ENCODE measurements at places on chromosomes 16 and 17.

DNA sequence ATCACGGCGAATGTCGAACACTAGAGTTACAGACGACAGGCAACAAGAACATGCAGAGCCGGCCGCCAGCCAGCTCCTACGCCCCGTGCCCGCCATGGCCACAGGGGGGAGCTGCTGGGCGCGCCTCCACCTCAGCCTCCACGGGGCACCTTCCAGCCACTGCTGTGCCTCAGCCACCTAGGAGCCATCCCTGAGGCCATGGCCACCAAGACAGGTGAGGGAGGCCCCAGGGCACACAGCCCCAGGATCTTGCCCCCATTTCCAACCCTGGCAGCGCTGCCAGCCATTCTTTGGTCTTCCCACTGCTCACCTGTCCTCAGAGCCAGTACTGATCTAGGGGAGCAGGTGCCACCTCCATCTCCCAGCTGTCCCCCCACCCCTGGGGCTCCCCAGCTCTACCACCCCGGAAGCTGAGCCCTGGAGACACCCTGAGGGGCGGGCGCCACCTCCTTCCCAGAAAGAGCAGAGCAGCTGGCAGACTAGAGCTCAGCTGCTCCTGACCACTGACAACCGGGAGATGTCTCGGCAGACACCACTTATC is 11.8 kb downstream of the GNPTG start:
- peak; percentile 48 for DNase-seq

DNA sequence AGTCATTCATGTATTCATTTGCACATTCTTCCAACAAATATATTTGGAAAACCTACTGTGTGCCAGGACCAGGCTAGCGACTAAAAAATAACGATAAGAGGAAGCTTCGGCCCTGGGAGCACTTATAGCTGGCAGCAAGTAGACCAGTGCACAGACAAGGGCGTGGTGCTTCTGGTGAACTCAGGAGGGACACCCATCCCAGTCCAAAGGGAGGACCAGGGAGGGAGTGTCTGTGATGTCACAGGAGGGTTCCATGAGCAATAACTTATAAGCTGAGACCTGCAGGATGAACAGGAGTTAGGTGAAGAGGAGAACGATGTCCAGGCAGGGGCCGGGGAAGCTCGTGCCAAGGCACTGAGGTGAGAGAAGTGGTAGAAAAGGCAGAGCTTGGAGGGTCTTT is 17.4 kb upstream of the PHOSPHO1 start:
- DNase-seq: no peak

DNA sequence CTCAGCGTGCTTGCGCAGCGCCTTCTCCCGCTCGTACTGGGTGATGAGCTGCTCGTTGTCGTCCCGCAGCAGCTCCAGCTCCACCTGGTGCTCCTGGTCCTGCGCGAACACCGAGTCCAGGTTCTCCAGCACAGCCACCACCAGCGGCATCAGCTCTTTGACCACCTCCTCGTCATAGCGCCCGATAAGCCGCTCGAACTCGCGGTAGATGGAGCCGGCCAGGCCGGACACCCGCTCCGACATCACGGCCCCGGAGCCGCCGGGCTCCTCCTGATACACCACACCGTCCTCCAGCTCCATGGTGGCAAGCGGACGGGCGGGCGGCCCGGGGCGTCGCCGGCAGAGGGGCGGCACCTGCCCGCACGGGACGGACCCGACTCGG is 320 bp downstream of the SPAG9 start:
- no peak for DNase-seq

GRCh38 chr16:19008245-19009169 is 24.8 kb downstream of the TMC7 start:
- DNase-seq: no peak

- DNase-seq: no peak
Observed at GRCh38 chr16:31535737-31536136, 8.0 kb downstream of the AHSP start.

DNA sequence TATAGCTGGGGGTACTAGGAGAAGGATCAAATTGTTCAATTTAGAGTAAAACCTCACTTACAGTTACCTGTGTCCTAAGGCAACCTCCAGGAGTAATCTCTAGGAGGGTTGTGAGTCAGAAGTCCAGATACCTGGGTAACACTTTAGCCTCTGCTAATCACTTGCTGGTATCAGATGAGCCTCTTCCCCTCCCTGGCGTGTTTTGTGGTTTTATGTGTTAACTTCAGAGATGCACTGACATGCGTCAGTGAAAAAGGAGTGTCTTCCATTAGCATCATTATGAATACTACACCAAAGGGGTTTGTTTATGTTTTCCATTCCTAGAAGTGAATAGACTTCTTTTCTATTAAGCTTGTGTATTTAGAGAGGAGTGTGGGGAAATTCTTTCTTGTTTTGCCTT is 208.2 kb downstream of the FTO start:
- no peak for DNase-seq

DNA sequence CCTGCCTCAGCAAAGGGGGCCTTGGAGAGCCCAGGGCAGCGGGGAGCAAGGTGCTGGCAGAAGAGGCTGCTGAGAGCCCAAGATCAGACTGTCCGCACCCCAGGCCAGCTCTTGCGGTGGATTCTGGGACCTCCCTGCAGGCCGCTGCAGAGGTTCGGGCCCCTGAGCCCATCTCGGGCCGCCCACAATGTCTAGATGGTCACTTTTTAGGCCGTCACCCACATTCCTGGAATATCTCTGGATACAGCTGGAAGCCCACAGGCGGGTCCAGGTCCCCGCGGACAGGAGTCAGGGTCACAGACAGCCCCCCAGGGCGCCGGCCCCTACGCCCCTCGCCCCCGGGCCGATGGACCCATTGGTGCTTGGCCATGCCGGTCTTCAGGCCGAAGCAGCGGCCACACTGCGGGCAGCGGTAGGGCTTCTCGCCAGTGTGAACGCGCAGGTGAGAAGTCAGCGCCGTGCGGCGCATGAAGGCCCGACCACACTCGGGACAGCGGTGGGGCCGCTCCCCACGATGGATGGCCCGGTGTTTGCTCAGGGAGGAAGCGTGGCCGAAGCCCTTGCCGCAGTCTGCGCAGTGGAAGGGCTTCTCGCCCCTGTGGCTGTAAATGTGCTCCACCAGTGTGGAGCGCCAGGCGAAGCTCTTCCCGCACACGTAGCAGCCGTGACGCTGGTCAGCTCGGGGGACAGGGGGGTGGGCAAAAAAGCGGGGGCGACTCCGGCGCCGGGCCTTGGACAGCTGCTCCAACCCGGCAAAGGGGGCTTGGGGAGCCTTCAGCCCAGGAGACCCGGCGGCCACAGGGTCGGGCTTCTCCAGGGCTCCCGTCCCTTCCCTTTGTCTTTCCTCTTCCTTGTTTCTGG is 2.1 kb downstream of the ZNF747 start:
- no peak for DNase-seq

DNA sequence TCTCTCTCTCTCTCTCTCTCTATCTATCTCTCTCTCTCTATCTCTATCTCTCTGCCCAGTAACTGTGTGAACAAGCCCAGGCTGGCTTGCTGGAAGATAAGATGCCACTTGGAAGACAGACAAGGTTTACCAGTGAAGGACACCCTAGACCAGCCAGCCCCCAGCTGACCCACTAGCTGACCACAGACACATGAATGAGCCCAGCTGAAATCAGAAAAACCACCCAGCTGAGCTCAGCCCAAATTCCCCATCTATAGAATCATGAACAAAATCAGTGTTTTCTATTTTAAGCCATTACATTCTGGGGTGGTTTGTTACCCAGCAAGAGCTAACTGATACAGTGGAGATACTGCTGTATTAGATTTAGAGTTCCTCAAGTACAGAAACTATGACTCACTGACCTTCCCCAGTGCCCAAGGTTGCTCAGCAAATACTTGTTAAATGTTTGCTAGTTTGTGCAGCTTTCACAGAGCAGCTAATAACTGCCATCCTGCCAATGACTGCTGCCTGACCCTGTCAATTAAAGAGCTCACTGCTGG is 18.0 kb downstream of the EMP2 start:
- no peak for DNase-seq

- no peak for DNase-seq
Observed at GRCh38 chr16:86100205-86101136, 201.5 kb downstream of the IRF8 start.

- DNase-seq: no peak
Observed at GRCh38 chr16:88131966-88132365, 180.7 kb downstream of the BANP start.

- no peak for DNase-seq
Observed at GRCh38 chr17:61124562-61124961, 275.1 kb upstream of the TBX2 start.

DNA sequence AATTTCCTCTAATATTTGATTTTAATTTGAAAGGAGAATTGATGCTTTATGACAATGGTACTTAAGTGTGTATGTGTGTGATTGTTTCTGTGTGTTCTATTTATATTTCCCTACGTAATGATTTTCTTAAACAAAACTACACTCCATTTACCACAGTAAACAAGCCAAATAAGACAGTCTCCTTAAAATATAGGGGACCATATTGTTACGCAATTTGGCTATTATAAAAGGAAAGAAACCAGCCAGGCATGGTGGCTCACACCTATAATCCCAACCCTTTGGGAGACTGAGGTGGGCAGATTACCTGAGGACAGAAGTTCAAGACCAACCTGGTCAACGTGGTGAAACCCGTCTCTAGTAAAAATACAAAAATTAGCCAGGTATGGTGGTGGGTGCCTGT is 1134.1 kb downstream of the CDH8 start:
- DNase-seq: no peak

DNA sequence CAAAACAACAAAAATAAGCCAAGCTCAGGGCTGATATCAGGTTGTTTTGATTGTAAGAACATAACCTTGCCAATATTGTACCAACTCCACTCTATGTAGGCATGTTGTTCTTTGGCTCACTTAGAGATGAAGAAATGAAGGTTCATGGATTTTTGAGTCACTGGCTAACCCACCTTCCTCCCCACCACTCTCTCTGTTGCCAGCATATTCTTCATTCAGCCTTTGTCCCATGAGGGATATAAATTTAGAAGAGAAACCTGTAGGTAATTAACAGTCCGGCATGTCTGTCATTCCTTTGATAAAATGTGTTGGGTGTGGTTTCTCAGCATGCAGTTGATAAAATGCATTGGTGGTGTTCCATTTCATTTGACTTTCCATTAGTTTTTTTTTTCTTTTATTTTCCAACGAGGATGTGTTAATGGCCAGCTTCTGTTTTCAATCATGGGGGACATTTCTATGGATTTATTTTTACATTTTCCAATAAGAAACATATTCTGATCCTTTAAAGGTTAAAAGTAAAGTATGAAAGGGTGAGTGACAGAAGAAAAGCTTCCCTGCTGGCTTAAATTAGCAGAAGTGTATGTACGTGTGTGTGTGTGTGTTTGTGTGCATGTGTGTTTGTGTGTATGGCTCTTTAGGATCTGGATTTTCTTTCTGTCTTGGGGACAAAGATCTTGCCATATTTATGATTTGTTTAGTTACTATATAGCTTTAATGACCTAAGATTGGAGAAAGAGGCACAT is 166.2 kb upstream of the KCNJ16 start:
- no peak for DNase-seq

Measured in AML-193 (cell line).